ENCODE measurements at places on chromosomes 7 and 10.
A peak's percentile ranks its signal among the peaks of the same experiment; 100 is the strongest.

GRCh38 chr10:55793024-55793423, 568.0 kb downstream of the ZWINT start:
- no peak for DNase-seq

GRCh38 chr7:751826-752225, 24.7 kb upstream of the PRKAR1B start:
- DNase-seq: no peak

DNA sequence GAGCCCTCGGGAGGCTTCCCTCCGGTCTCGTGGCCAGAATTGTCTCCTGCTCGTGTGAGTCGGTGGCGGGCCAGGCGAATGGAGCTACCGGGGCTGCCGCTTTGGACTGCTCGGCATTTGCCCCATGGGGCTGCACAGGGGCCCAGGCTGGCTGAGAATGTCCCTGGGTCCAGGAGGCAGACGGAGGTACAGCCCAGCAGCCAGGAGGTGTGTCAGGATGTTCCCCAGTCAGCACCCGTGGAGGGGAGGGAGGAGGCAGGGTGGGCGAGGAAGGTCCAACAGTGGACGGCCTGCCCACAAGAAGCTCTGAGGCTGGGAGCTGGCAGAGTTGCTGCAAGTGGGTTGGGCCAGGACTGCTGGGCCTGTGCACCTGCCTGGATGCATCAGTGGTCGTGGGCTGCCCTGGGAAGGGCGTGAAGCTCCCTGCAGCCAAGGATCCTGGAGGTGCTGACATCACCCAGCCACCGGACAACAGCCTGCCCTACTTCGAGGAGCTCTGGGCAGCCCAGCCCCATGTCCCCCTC, 46.4 kb downstream of the PDGFA start:
- DNase-seq: no peak

GRCh38 chr7:50866343-50867033, 83.8 kb upstream of the GRB10 start:
- DNase-seq: no peak

DNA sequence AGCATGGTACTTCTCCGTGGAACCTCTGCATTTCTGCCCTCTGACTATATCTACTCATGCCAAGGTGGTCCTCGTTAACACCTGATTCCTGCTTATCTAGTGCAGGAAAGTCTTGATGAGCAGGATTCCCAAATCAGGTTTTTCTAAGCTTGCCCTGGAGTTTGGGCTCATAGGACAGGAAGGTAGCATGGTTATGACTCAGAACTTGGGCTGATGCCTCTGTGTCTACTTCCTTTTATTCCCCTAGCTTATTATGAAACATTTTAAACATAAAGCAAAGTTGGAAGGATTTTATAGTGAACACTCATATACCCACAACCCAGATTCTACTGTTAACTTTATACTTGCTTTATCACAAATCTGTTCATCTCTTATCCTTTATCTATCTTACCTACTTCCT, 5.6 kb downstream of the SUFU start:
- peak; percentile 25 for DNase-seq

DNA sequence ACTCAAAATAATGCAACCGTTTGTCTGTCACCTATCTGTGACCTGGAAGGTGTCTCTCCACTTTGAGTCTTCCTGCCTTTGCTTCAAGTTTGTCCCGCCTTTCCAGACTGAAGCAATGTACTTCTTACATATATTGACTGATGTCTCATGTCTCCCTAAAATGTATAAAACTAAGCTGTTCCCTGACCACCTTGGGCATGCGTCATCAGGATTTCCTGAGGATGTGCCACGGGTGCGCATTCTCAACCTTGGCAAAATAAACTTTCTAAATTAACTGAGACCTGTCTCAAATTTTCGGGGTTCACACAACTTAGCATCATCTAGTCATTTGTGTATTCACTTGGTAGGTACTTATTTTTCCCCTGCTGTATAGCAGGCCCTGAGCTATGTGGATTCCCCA, 65.3 kb upstream of the JCAD start:
- peak; percentile 12 for DNase-seq

GRCh38 chr7:111074071-111074747, 16.7 kb upstream of the LRRN3 start:
- no peak for DNase-seq

DNA sequence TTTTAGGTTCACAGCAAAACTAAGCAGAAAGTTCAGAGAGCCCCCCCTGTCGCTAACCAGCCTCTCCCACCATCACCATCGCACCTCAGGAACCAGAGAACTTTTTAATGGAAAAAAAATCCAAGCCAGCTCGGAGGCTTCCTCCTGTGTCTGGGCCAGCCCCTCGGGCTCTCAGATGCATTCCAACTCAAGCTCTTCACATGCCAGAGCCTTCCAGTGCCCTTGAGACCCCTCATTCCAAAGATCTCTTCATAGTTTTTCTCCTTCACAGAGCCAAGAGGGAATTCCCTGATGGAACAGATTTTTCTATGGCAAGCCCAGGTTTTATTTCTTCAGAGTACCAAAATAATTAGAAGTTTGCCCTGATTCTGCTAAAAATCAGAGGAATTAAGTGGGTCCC, 153.4 kb upstream of the LANCL2 start:
- no peak for DNase-seq

- peak; percentile 61 for DNase-seq
These were observed 39.6 kb upstream of the HSPB1 start for GRCh38 chr7:76262683-76263402.

GRCh38 chr7:35036361-35037171, 719 bp downstream of the DPY19L1 start:
- DNase-seq: peak; percentile 77

DNA sequence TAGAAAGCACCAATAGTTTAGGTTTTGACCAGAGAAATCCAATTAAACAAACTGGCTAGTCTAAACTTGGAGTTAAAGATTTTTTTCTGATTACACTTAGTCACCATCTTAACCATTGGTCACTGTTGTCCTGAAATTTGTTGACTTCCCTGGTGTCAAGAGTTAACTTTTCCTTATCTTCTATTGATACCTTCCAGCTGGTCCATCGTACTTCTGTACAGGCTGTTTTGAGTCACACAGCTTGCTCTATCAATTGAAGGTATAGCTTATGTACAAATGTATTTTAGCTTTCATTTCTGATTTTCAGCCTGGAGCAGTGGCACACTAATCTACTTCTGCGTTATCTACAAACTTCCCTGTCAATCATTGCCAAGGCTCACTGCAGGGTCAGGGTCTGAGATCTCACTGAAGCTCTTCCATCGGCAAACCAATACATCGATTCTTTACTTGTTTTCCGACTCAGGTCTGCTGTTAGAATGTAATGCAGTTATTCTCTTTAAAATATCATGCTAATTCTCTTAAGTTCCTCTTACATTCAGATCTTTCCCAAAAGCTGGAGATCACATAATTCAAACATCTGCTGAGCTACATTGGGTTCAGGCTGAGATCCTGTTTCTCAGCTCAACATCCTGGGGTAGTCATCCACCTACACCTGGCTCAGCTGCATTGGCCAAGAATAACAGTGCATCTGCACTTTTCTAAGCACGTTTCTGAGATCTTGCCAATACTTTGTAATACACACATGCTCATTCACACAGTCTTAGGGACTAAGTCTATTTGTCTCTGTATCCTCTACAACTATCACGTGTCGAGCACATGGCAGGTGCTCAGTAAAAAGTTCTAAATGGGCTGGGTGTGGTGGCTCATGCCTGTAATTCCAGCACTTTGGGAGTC, 11.3 kb downstream of the MRPS33 start:
- no peak for DNase-seq

GRCh38 chr10:83750604-83751003, 388.7 kb upstream of the GHITM start:
- DNase-seq: no peak

DNA sequence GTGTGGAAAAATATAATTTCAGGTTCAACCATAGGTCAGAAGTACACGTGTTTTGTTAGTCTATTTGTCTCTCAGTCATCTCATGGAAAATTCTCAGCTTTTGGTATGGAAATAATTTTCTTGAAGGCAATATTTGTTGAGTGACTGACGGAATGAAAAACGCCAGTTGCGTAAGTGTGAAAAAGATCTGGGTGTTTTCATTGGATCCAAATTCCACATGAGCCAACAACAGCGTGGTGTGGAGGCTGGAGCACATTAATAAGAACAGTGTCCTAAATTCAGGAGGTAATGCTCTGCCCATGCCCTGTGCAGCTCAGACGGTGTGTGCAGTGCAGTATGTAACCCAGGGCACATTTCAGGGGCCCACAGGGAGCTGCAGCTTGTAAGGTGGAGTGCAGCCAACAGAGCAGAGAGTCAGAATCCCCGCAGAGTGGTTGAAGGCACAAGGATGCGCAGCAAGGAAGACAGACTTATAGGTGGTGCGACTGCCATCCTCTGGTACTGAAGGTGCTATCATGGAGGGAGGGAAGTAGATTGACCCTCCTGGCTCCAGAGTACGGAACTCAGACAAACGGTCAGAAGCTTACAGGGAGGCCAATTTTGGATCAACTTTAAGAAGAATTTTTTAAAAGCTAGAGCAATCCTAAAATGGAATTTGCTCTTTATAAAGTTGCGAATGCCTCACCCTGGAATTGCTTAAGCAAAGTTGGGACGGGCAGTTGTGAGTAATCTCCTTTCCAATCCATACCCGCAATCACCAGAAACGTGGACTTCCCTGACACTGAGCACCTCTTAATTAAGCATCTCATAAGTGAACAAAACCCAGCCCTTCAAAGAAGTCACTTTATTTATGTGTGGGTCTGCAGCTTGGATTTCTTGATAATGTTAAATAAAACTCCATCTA, 38.0 kb downstream of the EGFR start:
- DNase-seq: no peak

- DNase-seq: peak; percentile 17
These were observed 8.7 kb downstream of the TAF3 start for GRCh38 chr10:7826971-7827370.

- DNase-seq: peak; percentile 23
These were observed 64.9 kb downstream of the MYOF start for GRCh38 chr10:93417266-93417665.

GRCh38 chr10:119693262-119693957, 32.4 kb upstream of the INPP5F start:
- no peak for DNase-seq

GRCh38 chr10:76085002-76085816, 653.8 kb downstream of the LRMDA start:
- no peak for DNase-seq

- DNase-seq: no peak
These were observed 240.8 kb downstream of the CDK14 start for GRCh38 chr7:90836937-90837336.

DNA sequence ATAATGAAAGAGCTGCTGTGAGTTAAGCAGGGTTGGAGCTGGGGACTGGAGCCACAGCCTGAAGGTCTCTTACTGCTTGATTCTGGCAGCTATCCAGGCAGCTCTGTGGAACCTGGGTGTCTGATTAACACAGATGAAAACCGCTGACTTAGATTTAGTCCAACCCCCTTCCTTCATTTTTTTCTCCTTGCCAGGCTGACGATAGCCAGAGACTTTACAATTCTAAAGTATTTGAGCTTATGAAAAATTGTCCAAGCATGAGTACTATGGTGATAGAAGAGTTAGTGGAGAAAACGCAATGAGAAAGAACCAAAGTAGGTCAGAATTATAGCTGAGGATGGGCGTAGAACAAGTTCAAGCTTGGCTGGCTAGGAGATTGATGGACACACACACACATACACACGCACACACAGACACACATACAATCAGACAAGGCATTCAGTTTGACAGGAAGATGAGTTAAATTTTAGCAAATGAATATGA, 13.5 kb upstream of the GPR85 start:
- DNase-seq: peak; percentile 33

GRCh38 chr10:7036951-7037350, 373.9 kb downstream of the SFMBT2 start:
- DNase-seq: no peak

DNA sequence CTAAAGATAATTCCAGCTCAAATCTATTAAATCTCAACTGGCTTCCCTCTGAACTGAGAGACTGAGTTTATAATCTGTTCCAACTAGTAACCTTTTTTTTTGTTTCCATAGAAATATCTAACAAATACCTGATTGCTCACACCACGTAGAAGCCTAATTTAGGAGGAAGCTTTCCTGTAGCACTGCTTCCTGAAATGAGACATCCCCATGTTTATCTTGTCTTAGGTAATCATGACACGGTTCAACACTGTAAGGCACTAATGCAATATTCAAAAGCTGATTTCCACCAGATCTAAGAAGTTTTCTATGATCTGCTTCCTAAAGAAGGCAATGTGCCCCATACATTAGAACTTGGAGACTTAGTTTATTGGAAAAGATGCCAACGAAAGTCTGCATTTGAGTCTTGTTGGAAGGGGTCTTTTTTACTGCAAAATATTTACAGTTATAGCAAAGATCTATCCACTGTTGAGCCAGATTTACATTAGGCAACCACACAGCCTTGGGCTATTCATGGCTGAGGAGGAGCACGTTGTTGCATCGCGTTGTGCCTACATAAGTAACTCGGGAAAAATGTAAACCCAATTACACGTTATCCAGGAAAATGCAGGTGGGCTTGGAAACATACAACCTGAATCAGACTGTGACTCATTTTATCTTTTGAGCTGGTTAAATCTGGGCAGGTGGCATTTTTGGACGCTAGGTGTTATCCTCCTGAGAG, 66.3 kb downstream of the VIPR2 start:
- DNase-seq: no peak

DNA sequence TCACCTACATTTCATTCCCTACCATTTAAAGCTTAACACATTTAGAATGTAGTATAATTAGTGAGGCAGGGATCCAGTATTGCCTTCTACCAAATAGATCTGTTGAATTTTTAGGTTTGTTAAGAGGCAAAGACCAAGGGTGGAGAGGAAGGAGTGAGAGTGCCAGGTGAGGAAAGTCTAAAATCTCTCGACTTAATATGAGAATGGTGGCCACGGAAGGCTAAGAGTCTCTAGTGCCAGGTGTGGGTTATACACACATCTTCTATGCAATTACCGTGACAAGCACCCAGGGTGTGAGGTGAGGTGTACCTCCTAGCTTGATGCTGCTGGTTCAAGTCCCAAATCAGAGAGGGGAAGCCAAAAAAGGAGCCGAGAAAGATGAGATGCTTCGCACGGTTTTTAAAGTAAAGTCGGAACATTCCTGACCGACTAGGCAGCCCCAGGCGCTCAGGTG, 439 bp downstream of the IQUB start:
- peak; percentile 42 for DNase-seq

DNA sequence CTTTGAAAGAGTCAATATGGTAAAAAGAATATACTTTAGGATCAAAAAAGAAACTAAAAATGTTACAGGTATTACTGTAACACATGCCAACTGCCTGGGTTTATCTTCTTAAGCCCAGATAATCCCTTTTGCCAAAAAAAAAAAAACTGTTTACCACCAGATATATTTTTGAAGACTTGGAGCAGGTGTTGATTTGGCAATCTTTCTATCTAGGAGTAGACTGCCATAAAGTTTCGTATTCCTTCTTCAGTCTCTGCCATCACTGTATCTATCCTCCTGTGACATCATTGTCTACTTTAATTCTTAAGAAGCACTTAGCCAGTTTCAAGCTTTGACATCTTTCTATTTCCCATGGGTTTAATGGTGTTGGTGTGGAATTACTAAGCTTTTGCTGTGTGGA, 161.0 kb downstream of the ST7 start:
- no peak for DNase-seq

- DNase-seq: no peak
These were observed 475.4 kb upstream of the IGFBP3 start for GRCh38 chr7:46396481-46396880.

GRCh38 chr7:44811093-44811492, 14.6 kb downstream of the PPIA start:
- DNase-seq: no peak

- no peak for DNase-seq
These were observed 26.7 kb upstream of the CUL1 start for GRCh38 chr7:148672041-148672440.
